Stomach (tissue), 19 donors: ENCODE measurements at places on chromosomes 13 and 19. TPM values are rescaled to one million over a fixed set of nuclear protein-coding genes. Genes with fewer than 3 reads are reported as not detected.

The AZU1 gene
- total RNA-seq = not detected

GRCh38 chr13:99355267-99356011 is 48.2 kb upstream of the GPR183 start:
- DNase-seq = peak; percentile 29

The ZNF681 gene
- total RNA-seq = 1.2 TPM

- no peak for DNase-seq
Observed at GRCh38 chr13:47999973-48000372, 1.1 kb downstream of the SUCLA2 start.

DNA sequence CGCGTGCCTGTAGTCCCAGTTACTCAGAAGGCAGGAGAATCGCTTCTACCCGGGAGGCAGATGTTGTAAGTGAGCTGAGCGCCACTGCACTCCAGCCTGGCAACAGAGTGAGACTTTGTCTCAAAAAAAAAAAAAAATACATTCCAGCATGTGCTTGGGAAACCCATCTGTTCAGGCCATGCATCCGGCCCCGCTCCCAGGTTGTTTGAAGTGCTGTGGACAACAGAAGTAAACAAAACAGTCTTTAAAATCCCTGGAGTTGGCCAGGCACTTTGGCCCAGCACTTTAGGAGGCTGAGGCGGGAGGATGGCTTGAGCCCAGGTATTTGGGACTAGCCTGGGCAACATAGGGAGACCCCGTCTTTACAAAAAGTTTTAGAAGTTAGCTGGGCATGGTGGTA is 3.2 kb upstream of the PTPRS start:
- no peak for DNase-seq
